ENCODE measurements at places on chromosomes 12 and 14. TPM values are rescaled to one million over a fixed set of nuclear protein-coding genes. Genes with fewer than 3 reads are reported as not detected.

Gene YBX3
- total RNA-seq, result 159 TPM

Gene TAS2R50
- 0.75 TPM for total RNA-seq

Gene FZD10
- total RNA-seq, result not detected

Gene PTPRO
- 0.63 TPM for total RNA-seq

Gene DPY19L2
- total RNA-seq, result 8.5 TPM

Gene KLRC3
- total RNA-seq, result not detected

DNA sequence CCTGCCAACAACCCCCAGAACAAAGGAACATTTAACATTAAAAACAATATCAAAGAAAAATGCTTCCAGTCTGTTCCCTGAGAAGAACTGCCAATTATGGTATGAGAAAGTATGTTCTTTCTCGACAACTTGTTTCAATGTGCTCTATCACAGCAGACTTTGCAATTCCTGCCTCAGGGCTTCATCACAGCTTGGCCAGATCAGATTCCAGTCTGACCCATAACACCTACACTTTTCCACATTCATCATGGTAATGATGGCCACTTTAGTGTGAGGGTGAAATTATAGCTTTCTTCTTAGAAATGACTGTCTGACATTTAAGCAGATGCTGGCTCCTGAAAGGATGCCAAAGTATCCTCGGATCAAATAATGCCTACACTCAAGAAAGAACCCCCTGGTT lies 17.0 kb downstream of the NEK9 start:
- DNase-seq, result no peak

DNA sequence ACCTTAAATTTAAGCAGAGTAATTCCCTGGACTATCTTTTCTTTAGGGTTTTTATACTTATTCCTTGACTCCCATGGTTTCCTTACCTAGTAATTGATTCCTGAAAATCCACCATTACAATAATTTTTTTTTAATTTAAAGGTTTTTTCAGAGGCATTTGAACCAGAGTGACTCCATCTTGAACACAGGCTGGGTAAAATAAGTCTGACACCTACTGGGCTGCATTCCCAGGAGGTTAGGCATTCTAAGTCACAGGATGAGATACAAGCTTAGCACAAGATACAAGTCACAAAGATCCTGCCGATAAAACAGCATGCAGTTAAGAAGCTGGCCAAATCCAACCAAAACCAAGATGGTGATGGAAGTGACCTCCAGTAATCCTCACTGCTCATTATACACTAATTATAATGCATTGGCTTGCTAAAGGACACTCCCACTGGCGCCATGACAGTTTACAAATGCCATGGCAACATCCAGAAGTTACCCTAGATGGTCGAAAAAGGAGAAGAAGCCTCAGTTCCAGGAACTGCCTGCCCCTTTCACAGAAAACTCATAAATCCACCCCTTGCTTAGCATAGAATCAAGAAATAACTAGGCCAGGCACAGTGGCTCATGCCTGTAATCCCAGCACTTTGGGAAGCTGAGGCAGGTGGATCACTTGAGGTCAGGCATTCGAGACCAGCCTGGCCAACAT lies 53.6 kb downstream of the SLC25A21 start:
- DNase-seq, result no peak

DNA sequence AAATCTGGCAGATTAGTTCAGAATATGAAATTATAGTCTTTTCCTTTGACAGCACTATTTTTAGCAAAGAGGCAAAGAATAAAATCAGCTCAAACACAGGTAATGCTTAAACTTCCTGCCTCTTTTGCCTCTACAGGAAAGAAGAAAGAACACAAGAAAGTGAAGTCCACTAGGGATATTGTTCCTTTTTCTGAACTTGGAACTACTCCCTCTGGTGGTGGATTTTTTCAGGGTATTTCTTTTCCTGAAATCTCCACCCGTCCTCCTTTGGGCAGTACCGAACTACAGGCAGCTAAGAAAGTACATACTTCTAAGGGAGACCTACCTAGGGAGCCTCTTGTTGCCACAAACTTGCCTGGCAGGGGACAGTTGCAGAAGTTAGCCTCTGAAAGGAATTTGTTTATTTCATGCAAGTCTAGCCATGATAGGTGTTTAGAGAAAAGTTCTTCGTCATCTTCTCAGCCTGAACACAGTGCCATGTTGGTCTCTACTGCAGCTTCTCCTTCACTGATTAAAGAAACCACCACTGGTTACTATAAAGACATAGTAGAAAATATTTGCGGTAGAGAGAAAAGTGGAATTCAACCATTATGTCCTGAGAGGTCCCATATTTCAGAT lies 17.4 kb downstream of the TMPO start:
- DNase-seq, result peak; percentile 69

DNA sequence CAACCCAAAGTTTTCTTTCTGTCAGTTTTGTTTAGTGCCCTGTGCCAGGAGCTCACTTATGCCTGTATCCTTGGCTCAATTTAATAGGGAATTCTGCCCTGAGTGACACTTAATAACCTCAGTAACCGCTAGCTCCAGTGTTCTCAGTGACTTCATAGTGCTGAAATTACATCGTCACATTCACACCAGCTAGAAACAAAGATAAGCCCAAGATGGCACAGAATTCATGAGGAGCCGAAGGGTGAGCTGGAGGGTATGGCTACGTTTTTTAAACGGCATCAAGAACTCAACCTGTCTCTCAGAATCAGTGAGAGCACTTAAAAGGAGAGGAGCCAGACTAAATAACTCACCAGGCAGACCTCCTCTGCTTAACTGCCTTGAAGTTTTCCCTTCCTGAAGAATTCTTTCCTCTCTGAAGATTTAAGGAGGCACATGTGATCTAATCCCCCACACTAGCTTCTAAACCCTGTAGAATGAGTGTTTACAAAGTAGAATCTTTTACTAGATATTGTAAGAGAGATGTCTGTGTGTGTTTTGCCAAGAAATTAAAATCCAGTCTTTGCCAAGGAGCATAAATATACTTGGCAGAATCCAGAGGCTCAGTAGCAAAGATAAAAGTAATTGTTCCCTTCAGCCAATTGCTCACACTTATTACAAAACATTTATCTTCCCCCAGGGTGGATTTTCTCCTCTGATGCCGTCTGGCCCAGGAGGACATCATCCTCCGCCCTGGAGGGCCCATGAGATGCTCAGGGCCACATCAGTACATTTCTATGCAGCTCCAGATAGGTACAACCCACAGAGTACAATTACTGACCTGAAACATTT lies 37.3 kb downstream of the PTGER2 start:
- DNase-seq, result peak; percentile 58

GRCh38 chr12:57888409-57889157 lies 42.1 kb upstream of the CTDSP2 start:
- peak; percentile 74 for DNase-seq

DNA sequence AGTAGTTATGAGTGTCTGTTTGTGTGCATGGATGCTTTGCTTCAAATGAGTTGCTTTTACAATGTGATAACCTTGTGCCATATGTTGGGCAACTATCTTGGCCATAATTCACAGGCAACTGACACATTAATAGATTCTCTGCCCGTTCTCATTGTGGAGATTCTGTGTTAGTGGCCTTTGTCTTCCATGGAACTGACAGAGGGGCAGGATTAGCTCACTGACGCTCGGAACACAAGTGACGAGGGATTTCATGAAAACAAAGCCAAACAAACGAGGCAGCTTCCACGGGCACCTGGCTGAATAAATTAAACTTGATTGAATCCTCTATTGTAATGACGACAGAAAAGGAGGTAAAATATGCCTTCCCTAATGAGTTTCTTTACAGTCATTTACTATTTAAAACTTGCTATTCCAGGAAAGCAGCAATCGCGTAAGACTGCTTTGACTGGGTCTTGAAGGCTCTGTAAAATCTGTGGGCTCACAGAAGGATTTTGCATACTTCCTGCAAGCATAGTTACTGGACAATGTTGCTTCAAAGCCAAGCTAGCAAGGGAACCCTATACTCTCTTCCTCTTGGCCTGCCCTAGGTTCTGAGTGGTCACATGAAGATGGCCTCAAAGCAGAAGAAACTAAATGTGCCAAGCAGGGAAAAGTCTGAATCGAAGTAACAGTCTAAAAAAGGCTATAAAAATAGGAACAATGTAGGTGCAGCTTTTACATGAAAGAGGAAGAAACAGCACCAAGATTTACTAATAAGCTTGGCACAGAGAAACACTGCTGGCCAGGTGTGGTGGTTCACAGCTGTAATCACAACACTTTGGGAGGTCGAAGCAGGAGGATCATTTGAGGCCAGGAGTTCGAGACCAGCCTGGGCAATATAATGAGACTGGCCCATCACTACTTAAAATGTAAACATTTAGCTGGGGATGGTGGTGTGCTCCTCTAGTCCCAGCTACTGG lies 28.1 kb upstream of the SINHCAF start:
- no peak for DNase-seq

DNA sequence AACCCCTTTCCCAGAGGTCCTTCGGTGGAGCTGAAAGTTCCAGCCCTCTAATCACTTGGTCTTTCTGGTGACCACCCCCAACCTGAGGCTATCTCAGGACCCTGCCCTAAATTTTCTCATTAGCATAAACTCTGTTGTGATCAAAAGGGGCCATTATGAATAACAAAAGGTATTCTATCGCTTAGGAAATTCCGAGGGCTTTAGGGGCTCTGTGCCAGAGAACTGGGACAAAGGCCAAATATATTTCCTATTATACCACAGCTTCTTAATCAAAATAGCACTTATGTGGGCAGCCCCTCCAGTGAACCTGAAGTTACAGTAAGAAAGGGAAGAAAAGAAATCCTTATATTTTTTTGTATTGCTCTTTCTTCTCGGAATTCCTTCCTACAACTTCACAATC lies 125.3 kb upstream of the NPAS3 start:
- DNase-seq, result no peak

GRCh38 chr14:94542111-94542810 lies 19.0 kb upstream of the SERPINA4 start:
- no peak for DNase-seq

DNA sequence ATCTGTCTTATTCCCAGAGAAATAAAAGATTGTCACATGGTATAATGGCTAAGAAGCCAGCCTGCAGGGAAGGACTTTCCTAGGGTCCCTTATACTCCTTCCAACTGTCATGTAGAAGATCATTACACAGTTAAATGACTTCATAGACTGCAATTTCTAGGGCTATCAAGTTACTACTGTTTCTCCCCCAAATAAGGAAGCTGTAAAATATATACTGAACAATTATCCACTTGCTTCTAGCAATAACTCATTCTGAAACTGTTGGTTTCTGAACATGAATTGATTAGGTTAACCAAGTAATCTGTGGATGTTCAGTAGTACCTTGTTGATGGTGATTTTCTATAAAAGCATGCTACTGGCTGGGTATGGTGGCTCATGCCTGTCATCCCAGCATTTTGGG lies 44.6 kb downstream of the A2ML1 start:
- no peak for DNase-seq

- DNase-seq, result no peak
Measured at GRCh38 chr14:24145219-24145618, 1.2 kb downstream of the PSME2 start.

DNA sequence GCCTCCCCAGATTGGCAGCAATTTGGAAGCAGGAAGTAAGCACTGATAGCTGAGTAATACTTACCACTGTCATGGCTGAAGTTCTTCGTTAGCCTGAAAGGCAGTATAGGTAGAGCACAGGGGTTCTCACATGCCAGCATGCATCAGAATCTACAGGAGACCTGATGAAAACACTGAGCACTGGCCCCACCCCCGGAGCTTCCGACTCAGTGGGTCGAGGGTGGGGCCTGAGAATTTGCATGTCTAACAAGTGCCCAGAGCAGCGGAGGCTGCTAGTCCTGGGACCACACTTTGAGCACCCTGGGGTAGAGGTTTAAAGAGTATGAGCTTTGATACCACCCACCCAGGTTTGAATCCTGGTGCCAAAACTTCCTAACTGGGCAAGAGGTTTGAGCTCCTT lies 89.6 kb downstream of the FBXW8 start:
- DNase-seq, result no peak

- peak; percentile 53 for DNase-seq
Measured at GRCh38 chr12:12661086-12661856, 34.7 kb downstream of the GPR19 start.

DNA sequence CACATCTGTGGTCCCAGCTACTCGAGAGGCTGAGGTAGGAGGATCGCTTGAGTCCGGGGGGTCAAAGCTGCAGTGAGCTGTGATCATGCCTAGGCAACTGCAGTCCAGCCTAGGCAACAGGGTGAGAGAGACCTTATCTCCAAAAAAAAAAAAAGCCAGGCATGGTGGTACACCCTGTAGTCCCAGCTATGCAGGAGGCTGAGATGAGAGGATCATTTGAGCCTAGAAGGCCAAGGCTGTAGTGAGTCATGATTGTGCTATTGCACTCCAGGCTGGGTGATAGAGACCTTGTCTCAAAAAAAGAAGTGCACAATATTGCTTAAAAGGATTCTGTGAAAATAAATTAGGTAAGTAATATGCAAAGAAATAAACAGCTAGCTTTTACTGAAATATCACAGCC lies 17.0 kb downstream of the NAA25 start:
- DNase-seq, result no peak

- no peak for DNase-seq
Measured at GRCh38 chr12:68623059-68623458, 12.4 kb downstream of the RAP1B start.

DNA sequence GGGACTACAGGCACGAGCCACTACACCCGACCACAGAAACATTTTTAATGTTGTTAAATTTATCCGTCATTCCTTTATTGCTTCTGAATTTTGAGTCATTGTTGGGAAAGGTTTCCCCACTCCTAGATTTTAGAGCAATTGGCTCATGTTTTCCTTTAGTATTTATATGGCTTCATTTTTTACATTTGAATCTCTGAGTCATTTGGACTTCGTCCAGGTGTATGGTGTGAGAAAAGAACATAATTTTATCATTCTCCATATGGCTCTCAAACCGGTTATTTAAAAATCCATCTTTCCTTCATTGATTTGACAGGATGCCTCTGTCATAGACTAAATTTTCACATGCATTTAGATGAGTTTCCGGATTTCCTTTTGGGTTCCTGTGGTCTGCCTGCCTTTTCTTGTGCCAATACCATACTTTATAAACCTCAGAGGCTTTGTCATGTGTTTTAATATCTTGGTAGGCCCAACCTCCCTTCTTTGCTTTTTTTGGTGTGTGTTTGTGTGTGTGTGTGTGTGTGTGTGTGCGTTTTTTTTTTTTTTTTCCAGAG lies 30.9 kb downstream of the LRTM2 start:
- DNase-seq, result peak; percentile 51

DNA sequence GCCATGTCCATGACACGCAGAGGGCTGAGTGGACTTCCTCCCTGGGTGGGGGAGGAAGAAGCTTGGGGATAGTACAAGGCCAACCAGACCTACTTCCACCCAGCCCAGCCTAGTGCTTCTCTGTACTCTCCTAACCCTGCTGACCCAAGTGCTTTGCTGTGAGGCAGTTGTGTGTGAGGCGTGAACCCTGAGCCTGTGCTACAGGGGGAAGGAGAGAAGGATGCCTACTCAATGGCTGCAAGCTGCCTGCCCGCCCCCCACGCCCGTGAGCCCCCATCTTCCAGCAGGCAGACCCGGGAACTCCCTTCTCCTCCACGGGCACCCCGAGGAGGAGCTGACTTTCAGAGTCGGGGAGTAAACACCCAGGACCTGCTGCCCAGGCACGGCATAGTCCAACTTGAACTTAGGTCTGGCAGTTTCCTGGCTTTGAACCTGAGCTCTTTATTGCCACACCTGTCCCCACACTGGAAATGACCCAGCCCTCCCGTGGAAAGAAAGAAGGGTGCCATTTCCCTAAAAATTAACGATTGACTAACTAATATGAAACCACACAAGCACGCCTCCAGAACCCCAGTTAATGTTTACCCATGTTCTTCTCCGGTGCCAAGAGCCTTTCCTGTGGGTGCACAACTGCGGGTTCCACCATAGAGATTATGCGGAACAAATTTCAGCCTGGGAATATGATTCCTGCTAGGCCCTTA lies 10.8 kb downstream of the ALDH2 start:
- DNase-seq, result no peak

- no peak for DNase-seq
Measured at GRCh38 chr12:2691345-2692071, 103.3 kb upstream of the FKBP4 start.

All from LHCN-M2 (cell line).